Activated naive CD4-positive, alpha-beta T cell treated with anti-CD3 and anti-CD28 coated beads, Interleukin-2, amount 50 U/mL, for 16 hours (primary cell): ENCODE measurements at places on chromosomes 5 and 9.
A peak's percentile ranks its signal among the peaks of the same experiment; 100 is the strongest.

GRCh38 chr5:74326571-74327338 is 313.8 kb downstream of the ENC1 start:
- DNase-seq: peak; percentile 17

- DNase-seq: no peak
These were observed 5.1 kb upstream of the SPIN1 start for GRCh38 chr9:88383176-88383575.

DNA sequence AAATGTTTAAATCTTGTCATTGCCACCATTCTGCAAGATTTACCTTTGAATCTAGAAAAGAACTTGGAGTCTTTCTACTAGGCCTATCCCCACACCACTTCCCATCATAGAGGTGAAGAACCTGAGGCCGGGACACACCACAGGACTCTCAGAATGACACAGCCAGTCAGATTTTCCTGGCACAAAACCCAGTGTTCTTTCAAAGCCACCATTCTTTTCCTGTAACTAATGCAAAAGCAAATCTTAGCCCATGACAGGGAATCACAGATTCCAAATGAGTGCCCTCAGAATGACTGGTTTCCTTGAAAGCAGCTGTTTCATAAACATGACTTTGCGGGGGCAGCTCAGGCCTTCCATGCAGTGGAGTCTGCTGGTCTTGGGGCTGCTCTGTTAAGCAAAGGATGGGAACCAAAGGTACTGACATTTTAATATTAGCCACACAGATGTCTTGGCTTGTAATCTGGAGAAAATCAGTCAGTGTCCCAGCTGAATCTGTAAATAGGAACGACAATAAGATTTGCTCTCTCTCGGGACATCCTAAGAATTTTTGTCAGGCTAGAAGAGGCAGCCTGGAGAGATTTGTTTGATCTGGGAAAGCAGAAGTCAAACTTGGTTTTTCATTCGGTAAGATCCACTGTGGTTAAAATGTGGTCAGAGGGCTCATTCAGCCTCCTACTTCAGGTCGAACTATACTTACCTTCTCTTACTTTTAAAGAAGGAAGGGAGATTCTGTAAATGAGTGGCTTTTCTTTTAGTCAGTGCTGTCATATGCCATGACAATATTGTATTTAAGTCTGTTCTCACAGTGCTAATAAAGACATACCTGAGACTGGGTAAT is 115.1 kb downstream of the PALM2AKAP2 start:
- DNase-seq: no peak

DNA sequence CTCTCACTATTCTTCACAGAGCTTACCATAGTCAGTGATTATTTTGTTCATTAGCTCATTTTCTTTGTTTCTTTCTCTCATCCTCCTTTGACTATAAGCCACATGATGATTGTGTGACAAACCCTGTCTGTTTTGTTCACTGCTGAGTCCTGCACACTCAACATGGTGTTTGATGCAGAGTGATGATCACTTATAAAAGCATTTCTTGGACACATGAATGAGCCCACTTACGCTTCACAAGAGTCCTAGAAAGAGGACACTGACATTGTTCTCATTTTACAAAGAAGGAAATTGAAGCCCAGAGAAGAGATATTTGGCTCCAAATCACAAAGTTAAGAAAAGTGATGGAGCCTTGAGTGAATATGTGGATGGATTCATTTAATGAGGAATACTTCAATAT is 13.4 kb downstream of the ABLIM3 start:
- no peak for DNase-seq

DNA sequence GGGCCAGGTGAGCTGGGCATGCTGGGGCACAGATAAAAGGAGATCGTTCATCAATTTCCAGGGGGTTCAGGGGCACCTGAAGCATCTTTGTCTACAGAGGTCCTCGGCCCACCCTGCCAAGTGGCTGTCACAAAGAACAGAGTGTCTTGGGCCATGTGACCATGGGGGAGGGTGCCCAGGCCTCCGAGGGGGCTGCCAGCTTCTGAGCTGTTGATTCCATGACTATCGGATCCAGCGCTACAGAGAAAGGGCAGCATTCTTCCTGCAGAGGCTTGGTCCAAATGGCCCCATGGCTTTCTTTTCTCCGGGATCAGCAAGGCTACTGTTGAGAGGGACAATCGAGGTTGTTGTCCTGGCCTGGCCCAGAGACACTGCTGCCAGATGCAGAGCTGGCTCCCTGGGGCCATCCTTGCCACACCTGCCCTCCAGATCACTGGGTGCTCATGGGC is 289.2 kb downstream of the ZSWIM6 start:
- no peak for DNase-seq

- DNase-seq: no peak
These were observed 182.3 kb downstream of the C9orf152 start for GRCh38 chr9:110025551-110026170.
